ENCODE measurements at places on chromosomes 12 and 14.

GRCh38 chr14:101118746-101119591, 215.4 kb upstream of the RTL1 start:
- no peak for DNase-seq

GRCh38 chr12:15858353-15858752, 23.8 kb upstream of the STRAP start:
- peak; percentile 59 for DNase-seq

DNA sequence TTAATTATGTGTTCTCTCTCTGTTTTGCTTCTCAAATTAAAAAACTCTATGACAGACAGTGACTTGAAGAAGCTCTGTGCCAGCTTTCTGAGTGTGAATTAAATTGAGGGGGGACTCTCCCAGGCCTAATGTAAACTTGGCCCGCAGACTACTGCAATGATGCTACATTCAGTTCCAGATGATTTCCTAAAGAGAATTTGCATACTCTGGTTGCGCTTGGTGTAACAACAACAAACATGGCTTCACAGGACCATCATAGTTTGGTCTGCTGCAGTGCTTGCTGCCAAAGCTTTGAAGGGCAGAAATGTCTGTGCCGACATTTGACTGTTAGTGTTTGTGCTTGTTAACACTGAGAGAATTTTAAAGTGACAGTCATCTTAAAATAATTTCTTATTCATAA, 25.0 kb downstream of the CFAP54 start:
- DNase-seq = no peak

DNA sequence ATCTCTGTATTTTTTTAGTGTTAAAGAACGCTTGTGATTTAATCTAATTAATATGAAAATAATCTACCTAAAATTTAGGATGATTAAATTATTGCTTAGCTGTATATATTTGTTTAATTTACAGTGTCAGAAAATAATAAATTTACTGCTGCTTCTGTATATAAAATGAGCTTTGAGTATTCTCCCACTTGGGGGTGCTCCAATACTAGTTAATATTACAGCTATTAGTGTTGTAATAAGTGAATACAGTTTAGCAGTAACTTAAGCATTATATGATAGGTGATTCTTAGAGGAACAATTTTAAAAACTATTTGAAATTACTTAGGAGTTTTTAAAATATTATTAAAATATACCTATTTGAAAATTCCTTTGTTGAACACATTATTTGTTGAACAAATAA, 62.2 kb downstream of the PAPOLA start:
- DNase-seq = no peak

- DNase-seq = peak; percentile 85
These were observed 19.3 kb upstream of the KRT7 start for GRCh38 chr12:52213564-52214420.

GRCh38 chr12:61566183-61566582, 694.0 kb upstream of the USP15 start:
- no peak for DNase-seq

GRCh38 chr12:45547822-45548221, 181.7 kb upstream of the ARID2 start:
- DNase-seq = no peak

- no peak for DNase-seq
These were observed 32.0 kb upstream of the LMNTD1 start for GRCh38 chr12:25585021-25585523.
